Vagina (tissue), 2 donors: ENCODE measurements at places on chromosomes 7 and 10.
A peak's percentile ranks its signal among the peaks of the same experiment; 100 is the strongest.

GRCh38 chr7:127793582-127793981, 141.6 kb downstream of the SND1 start:
- no peak for DNase-seq

DNA sequence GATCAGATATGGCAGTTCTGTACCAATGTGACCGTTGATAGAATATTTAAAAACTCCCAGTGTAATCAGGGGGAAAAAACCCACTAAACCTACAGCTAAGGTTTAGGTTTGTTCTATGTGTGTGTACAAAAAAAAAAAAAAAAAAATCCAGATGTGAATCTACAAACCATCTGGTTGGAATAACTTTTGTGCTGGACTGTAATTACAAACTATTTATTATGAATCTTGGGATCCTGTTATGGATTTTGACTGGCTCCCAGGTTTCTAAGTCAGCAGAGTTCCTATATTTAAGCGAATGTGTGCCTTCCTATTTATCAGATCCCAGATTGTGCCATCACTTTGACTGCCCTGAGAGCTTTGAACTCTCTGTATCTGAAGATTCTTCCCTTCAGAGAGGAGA, 29.1 kb downstream of the BMPER start:
- DNase-seq, result no peak

DNA sequence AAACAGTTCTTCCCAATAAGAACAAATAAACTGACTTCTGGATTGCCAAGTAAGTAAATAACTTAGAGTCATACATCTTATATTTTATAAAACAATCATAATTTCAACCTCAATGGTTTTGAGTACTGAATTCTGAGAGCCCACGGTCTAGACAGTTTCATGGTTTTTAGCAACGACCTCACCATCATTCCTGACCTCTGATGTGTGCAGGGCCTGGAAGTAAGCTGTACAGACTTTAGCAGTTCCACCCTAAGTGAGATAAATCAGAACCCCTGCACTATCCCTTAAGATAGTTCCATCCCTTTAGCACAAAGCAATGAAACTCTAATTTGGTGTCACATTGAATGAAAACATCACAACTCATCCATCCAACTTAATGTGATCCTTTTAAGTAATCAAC, 86.0 kb downstream of the NEBL start:
- DNase-seq, result no peak

GRCh38 chr10:127174866-127175265, 21.5 kb downstream of the INSYN2A start:
- no peak for DNase-seq

DNA sequence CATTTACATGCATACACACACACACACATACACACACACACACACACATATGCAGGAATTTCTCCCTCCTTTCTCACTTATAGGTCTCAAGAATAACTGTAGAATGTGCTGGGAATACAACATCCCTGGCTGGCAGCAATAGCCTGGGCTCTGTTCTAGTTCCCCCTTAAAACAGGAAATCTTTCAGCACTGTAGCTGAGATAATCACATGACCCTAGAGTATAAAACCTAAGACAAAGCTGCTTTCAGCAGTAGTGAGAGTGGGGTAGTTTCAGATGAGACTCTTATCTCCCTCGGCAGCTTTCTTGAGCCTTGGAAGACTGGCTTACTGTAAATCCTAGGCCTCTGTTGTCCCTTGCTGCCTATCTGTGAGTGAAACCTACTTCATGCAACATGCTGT, 137.4 kb upstream of the AKR1E2 start:
- no peak for DNase-seq

DNA sequence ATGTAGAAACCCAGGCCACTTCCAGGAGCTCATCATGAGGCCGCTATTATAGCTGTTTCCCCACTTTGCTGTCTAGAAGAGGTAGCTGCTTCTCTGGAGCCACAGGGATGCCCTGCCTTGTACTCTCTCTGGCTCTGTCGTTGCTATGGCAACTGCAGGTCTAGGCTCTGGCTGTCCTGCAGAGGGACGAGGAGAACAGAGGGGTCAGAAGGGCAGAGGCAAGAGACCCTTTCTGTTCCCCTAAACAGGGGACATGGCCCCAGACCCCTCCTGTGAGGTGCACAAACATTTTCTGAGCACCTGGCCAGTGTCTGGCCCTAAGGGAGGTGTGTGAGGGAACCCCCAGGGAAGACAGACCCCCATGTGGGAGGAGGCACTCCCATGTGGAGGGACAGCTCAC, 31.4 kb downstream of the ITPRIP start:
- DNase-seq, result no peak

DNA sequence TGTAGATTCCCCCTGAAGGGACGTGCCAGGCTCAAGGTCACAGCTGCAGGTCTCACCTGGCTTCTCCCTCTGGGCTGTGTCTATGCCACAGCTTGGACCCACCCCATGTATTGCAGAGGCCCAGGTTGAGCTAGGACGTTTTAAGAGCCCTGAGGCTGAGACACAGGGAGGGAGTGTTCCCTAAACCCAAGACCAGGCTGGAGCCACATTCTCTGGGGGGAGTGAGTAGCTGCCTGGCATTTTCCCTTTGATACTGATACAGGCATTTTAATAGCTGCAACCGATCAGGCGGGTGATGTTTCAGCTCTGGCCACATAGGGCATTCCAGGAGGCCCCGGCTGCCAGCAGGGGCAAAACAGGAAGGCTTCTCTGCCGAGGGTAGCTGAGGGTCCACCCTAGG, 13.4 kb downstream of the COL13A1 start:
- no peak for DNase-seq

DNA sequence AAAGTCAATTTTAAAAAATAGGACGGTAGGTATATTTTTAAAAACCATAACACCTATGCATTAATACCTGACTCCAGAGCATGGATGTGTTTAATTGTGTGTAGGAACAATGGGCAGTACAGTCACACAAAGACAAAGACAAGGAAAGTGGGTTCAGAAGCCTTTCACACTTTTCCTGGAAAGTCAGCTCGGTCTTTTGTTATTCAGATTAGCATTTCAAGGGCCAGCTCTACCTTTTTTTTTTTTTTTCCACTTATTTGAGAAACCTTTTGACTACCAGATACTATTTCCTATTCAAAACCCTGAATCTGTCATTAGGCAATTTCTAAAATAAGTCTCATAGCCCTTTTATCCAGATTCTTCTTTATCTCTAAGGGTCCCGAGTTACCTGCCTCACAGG, 401.9 kb downstream of the PARD3 start:
- no peak for DNase-seq

DNA sequence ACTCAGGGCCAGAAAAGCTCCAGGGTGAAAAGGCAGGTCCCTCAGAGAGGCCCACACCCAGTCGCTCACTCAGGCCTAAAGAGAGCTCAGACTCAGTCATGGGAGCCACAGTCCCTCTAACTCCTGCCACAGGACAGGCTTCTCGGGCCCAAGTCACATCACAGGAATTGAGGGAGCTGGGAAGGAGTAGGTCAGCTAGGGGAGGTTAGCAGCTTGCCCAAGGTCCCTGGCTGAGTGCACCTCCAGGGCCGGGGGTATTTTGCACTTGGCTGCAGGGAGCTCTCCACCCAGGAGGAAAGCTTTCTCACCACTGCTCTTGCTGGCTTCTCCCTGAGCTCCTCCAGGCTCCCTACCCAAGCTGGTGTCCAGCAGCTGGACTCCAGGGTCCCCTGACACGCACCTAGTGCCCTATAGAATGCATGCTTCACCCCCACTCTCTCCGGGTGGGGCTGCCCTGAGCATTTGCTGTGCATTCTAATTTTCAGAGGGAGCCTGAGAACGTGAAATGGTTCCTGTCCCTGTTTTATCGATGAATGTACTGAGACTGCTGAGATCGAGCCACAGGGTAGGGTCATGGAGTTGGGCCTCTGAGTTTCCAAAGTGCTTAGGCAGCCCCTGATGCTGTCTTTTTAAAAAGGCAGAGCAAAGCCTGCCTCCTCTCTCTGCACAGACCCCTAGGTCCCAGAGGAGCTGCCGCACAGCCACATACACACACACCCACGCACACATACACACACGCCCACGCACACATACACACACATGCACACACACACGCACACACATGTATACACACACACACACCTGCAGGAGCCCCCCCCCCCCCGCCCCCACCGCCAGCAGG, 37.9 kb upstream of the RET start:
- DNase-seq, result peak; percentile 89

DNA sequence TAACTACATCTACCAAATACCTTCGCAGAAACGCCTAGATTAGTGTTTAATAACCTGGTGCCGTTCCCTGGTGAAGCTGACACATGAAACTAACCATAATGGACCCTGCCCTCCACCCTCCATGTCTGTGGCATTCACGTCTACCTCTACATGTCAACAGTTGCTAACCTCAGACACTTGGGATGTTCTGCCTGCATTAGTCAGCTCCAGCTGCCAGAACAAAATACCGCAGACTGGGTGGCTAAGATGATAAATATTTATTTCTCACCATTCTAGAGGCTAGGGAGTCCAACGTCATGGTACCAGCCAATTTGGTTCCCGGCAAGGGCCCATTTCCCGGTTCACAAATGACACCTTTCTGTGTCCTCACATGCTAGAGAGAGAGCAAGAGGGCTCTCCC, 118.5 kb upstream of the CHST15 start:
- peak; percentile 58 for DNase-seq

GRCh38 chr7:35694161-35694783, 663 bp downstream of the HERPUD2 start:
- no peak for DNase-seq

- no peak for DNase-seq
Measured at GRCh38 chr7:143284591-143285469, at the start of gene TMEM139. TMEM139 (plus strand) TSS chr7:143284958; CDS start chr7:143285958, 1,000 bp downstream.

DNA sequence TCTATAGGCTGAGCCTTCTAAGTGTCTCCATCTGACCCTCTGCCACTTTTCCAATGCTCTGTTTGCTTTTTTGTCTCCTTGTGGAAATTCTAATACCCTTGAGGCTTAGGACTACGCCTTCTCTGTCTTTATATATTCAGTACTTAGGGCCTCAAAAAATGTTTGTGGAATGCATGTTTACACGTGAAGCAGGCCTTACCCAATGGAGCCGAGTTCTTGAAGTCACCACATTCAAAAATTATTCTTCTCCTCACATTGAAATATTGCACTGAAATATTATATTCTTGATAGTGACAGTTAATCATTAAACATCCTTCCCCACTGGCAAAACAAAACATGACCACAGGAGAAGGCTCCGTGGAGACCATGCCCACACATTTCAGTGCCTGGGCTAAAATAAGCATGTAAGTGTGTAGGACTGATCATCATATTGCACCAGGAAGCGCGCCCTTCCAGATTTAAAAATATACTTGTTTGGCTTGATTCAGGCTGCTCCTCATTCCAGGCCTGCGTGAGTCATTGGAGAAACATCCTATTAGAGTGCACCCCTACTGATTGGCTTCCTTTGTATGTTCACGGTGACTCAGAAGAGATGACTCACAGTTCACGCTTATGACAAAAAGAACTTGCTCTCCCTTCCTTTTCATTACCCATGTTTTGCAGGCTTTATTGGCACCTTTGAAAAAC, 307.4 kb upstream of the AOAH start:
- DNase-seq, result no peak

DNA sequence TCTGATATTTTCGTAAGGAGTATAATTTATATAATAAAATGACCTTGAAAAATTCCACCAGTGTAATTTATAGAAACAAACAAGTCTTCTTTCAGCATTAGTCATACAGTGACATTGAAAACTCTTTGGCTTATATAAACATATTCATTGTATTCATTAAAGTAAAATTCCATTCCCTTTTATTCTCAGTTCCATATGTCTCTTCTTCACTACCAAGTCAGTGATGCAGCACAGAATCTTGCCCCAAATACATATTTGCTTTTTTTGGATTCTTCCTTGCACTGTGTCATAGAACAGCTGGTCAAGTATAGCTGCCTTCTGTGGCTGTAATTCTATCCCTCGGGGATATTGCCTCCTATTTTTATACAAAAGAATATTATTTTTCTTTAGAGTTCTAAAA, 884.5 kb upstream of the POT1 start:
- DNase-seq, result no peak

DNA sequence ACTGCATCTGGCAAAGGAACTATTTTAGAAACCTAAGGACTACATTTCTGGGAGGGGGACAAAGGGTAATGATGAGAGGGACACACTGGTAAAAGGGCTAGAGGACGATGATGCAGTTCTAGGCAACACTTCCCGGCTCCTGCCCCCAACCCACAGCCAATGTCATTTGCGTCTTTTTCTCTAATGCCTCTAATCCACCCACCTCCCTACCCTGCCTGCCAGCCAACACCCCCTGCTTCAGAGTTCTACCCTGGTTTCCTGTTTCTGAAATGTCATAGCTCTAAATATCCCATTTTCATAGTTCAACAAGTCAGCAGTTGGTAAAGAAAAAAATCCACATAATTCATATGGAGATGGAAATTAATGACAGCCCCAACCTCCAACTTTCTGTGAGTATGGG, 79.0 kb downstream of the KIAA1549 start:
- DNase-seq, result no peak

DNA sequence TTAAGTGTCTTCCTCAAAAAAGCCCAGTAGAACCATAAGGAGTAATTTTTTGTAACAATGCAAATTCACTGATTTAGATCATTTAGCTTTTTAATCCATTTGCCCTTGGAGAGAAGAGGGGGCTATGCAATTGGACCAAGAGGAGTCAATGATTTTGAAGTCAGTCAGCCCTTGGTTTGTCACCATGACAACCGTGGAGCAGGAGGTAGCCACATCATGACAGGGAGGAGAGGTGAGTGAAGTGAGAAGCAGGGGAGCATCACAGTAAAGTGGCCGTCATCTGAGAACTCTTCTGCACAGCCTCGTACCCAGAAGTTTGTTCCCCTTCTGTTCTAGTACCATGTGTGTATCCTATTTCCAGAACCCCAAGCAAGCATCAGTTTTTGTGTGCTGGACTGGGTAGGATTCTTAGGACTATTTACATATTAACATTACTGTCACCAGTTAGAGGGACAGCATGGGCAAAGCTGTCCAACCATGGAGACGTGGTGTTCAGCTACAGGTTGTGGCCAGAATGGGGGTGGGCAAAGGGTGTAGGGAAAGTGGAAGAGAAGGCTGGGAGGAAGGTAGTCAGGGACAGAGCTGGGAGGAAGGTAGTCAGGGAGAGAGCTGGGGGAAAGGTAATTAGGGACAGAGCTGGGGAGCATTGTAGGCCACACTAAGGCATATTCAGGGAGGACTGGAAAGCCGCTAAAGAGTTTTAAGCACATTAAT, 13.1 kb downstream of the UBE3C start:
- DNase-seq, result no peak

DNA sequence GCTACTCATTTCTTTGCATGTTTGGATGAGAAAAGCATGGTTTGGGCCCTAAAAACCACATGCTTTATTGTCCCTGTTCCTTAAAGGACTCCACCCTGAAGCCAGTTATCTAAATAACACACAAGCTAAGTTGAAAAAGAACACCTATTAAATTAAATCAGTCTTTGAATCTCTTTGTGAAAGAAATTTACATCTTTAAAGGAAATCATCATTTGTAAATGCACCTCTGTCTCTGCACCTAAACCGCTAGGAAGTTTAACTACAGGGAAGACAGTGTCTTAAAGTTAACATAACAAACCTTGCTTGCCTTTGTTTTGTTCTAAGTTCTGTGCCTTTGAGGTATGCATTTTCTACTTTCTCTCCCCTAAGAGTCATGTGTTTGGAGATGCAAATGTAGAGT, 52.6 kb downstream of the HTR7 start:
- no peak for DNase-seq

GRCh38 chr10:10872764-10873163, 144.9 kb upstream of the CELF2 start:
- DNase-seq, result no peak
